Breast epithelium (tissue), 4 donors: ENCODE measurements at places on chromosomes 1 and 21. TPM values are rescaled to one million over a fixed set of nuclear protein-coding genes. Genes with fewer than 3 reads are reported as not detected.

GRCh38 chr1:54577612-54578011, 29.6 kb downstream of the ACOT11 start:
- DNase-seq = peak; percentile 53

DNA sequence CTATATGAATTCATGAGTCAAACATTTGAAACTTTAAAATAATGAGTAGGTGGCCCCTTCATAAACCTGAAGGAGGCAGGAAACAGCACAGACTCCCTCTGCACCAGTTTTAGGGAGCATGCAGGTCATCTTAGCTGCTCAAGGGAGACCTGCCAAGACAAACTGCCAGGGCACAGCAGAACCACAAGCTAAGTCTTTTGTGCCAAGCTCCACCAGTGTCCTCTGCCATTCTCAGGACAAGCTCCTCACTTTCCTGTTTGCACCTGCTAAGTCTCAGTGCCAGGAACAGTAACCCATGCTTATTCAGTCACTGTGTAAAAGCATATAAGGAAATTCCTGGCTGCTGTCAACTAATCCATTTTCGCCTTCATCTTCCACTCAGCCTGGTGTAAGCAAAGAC, 368.9 kb downstream of the SEC16B start:
- no peak for DNase-seq

GRCh38 chr1:30444850-30445249, 278.5 kb downstream of the MATN1 start:
- no peak for DNase-seq

- no peak for DNase-seq
Observed at GRCh38 chr1:86557739-86558138, 10.9 kb downstream of the CLCA4 start.

DNA sequence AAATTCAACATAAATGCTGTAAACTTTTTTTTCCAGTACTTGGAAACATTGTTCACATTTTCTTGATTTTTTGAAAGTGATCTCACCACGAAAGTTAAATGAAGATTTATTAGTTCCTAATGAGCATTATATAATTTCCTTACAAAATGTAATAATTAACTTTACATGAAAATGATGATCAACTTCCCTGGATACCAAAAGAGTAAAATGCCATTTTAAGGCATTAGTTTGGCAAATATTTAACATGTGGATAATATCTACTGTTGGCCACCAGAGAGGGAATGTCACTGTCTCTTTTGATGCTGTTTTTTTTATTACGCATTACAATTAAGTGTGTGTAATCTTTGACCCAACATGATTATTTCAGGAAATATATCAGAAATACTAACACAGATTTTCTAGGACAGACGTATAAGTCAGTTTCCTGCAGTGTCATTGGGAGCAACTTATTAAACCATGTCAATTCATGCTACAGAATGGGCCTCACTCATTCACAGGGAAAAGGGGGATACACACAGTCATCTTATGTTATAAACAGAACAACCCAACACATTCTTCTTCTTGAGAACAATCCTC, 903.9 kb upstream of the ADGRL2 start:
- DNase-seq = no peak

DNA sequence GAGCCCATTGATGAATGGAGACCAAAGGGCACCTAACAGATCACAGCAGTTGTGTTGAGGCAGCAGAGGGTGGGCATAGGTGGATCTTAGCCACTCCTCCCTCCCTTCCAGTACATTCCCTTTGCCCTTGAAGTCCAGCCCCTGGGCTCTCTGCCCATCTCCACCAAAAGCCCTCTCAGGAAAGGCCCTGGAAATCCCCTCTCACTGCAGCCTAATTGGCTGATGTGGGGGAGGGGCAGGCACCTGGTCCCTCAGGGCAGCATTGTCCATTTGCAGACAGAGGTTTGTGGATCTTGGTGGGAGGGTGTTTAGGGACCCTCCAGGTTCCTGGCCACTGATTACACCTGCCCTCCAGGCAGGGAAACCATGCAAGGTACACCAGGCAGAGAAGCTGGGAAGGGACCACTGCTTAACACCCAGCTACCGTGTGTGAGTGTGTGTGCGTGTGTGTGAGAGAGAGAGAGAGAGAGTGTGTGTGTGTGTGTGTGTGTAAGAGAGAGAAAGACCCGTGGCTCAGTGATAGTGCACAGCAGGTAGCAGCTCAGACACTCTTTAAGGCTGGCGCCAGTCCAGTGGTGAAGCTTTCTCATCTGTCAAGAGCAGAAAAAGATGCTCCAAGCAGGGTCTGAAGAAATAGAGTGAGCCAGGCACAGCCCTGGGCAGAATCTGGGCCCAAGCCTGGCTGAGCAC, 71.1 kb downstream of the MATN1 start:
- no peak for DNase-seq

DNA sequence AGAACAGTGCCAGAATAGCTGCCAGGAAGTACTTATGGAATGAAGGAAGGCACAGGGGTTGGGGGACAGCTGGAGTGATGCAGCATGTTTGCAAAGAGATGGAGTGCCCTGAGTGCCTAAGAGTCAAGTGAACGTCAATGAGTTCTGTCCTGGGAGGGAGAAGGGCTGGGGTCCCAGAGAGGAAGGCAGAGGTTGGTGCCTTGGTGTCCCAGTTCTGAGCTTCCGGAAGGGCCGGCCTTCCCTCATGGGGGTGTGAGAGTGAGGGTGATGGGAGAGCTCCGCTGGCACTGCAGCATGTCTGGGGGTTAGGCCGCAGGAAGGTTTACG, 17.6 kb downstream of the NES start:
- DNase-seq = no peak

DNA sequence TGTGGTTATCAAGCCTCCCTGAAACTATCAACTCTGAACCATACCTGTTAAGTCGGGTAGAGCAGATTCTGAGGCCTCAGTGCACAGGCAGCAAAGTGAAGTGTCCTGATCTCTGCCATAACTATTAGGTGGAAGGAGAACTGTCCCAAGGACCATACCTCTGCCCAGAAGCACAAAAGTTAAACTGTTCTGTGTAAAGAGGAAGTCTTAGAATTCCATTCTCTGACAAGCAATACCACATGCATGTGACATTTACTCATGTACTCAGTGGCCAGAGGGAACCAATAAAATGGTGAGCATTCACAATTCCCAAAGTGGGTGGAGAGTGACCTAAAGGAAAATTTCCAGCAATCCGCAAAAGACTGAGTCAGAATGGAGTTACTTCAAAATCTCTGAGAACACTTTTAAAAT, 61.0 kb downstream of the TOR3A start:
- no peak for DNase-seq

Gene BCAR3
- 30.2 TPM for total RNA-seq

Gene GJA5
- 34.1 TPM for total RNA-seq
